ENCODE measurements at places on chromosomes 1 and 21.

- DNase-seq, result no peak
These were observed 13.9 kb upstream of the XPR1 start for GRCh38 chr1:180617774-180618395.

DNA sequence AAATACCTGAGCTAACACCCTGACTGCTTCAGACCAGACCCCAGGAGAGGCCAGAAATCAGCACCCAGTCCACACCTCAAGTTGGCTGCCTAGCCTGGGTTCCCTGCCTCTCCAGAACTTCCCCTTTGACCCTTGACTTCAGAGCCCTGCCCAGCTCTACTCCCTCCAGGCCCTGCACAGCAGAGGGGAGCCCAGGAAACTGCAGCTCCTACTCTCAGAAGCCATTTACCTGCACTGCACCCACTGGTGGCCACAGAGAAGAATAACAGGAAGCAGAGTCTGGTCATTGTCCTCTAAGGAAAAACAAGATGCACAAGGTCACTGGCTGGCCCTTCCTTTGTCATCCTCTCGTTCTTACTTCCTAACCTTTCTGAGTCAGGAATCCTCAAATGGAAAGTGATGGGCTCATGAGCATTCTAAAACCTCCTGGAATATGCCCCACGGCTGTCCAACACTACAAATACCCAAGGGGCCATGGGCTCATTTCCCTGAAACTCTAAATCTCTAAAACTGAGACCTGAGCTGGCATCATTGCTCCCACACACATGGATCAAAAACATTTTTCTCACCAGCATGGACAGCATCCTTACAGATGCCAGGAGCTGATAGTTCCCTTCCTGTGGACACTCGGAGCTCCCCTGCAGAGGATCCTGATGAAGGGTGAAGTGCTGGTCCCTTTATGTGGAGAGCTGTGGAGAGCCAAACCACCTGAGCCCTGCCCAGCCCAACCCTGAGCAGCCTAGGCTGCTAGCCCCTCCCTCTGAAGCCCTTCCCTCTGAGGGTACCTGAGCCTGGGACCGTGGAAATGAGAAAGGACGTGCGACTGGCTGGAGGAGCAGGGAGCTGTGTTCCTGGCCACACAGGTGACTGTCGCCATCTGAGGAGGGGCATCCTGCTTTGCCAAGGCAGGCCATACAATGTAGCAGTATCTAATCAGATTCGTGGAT is at the start of gene ITLN2:
ITLN2 (minus strand) TSS at position 652 of the 947 bp plus-strand sequence; CDS start at position 584, 68 bp downstream.
- peak; percentile 27 for DNase-seq

DNA sequence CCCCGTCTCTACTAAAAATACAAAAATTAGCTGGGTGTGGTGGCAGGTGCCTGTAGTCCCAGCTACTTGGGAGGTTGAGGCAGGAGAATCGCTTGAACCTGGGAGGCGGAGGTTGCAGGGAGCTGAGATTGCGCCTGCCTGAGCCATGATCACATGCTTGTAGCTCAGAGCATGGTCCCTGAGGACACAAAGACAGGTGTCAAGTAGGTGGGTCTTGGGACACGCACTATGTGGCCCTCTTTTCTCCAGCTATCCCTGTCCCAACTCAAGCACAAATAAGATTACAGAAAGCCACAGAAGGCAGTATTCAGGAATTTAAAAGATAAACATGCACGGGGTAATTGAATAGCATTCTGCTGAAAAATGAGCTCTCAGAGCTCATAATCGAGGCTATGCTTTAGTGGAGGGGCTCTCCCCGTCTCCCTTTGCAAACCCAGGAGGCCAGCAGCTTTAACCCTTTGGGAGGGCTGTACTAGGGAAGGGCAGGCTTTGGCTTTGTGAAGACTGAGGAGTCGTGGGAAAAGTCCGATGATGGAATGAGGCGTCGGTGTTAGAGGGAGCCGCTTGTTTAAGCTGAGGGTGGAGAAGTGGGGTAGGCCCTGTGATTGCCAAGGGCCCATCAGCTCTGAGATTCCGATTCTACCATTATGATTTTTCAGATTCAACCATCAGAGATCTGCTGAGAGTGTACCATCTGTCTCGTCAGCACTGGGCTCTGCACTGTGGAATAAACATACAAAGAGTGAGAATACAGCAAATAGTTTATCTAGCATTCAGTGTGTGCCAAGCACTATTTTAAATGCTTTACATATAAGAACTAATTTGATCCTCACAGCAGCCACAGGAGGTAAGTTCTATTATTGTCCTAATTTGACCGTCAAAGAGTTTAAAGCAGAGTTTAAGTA is 59.7 kb upstream of the CD34 start:
- DNase-seq, result no peak

- DNase-seq, result no peak
These were observed 3.8 kb downstream of the TRAF5 start for GRCh38 chr1:211330282-211330936.

GRCh38 chr1:55712148-55712547 is 497.0 kb upstream of the USP24 start:
- DNase-seq, result peak; percentile 62

GRCh38 chr1:109912873-109913272 is 2.2 kb downstream of the CSF1 start:
- no peak for DNase-seq

DNA sequence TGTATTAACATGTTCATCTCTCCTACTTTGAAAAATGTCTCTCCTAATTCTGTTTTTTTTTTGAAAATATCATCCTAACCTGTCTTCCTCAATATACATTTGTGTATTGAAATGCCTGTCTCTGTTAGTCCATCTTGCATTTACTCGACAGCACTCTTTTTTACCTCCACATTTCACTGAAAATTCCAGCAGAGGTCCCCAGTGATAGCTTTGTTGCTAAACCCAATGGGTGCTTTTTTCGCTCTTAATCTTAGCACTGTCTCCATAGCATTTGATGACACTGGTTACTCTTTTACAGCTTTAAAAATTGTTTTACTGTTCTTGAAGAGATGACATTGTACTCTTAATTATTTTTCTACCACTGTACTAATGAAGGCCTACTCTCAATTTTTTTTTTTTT is 10.8 kb downstream of the OSBPL9 start:
- peak; percentile 32 for DNase-seq

- no peak for DNase-seq
These were observed 144.1 kb upstream of the TNR start for GRCh38 chr1:175887521-175887920.

- DNase-seq, result no peak
These were observed 16.2 kb downstream of the WASF2 start for GRCh38 chr1:27473755-27474154.

Data from umbilical cord (tissue), 2 donors.